Activated CD4-positive, alpha-beta T cell treated with anti-CD3 and anti-CD28 coated beads, Interleukin-2, amount 10 ng/mL, durations not matched to agents 24 days and 14 days (primary cell): ENCODE measurements at places on chromosomes 2 and 18.

- H3K4me3 ChIP-seq = no peak overlapping the region
- peaks cover 5% of the 10 kb centered on the region for H3K4me1 ChIP-seq
- H3K27me3 ChIP-seq = no peaks in the 10 kb centered on the region
- DNase-seq = peak; percentile 48
- no peaks in the 10 kb centered on the region for H3K36me3 ChIP-seq
Observed at GRCh38 chr2:180012523-180012922, 5.4 kb upstream of the CWC22 start.

DNA sequence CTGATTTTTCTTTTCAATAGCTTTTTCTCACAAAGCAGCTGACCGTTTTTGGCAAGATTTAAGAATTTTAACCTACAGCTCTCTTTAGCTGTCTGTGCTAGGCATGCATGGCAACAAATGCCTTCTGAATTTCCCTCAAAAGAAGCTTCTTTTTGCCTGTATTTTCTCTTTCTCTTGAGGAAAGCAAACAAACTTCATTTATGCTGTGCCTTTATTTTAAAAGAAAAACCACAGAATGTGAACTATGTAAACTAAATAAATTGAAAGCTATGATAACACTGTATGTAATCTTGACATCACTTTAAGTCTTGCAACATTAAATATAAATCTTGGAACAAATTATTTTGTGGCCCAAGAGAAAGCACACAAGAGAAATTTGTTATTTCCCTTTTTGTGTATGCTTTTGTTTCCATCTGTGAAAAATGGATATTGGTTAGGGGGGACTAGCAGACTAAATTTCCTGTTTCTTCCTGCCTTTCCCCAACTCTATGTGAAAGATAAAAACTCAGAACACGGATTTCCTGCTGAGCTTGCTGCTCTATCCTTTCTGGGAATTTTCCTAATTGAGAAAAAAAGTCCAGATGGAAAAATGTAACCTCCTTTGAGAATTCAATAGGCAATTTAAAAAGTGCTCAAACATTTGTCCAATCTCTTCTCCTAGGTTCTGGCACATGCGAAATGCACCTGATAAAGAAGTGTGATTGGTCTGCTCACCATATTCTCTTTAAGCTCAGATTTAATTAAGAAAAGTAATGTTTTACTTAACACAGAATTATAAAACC lies 20.9 kb upstream of the TFPI start:
- H3K4me1 ChIP-seq = no peaks in the 10 kb centered on the region
- DNase-seq = no peak
- no peaks in the 10 kb centered on the region for H3K36me3 ChIP-seq
- H3K27me3 ChIP-seq = peaks cover 4% of the 10 kb centered on the region
- H3K4me3 ChIP-seq = no peak overlapping the region
- no peak overlapping the region for H3K27ac ChIP-seq

GRCh38 chr18:54052732-54053429 lies 171.6 kb downstream of the MBD2 start:
- H3K36me3 ChIP-seq = no peaks in the 10 kb centered on the region
- no peak for DNase-seq
- no peak overlapping the region for H3K4me3 ChIP-seq
- peaks cover 2% of the 10 kb centered on the region for H3K4me1 ChIP-seq
- H3K27me3 ChIP-seq = peaks cover 2% of the 10 kb centered on the region
- no peak overlapping the region for H3K27ac ChIP-seq

GRCh38 chr2:204449977-204450376 lies 95.3 kb upstream of the PARD3B start:
- no peaks in the 10 kb centered on the region for H3K36me3 ChIP-seq
- DNase-seq = no peak
- no peaks in the 10 kb centered on the region for H3K4me1 ChIP-seq
- no peaks in the 10 kb centered on the region for H3K27me3 ChIP-seq
- H3K4me3 ChIP-seq = no peak overlapping the region
- no peak overlapping the region for H3K27ac ChIP-seq

DNA sequence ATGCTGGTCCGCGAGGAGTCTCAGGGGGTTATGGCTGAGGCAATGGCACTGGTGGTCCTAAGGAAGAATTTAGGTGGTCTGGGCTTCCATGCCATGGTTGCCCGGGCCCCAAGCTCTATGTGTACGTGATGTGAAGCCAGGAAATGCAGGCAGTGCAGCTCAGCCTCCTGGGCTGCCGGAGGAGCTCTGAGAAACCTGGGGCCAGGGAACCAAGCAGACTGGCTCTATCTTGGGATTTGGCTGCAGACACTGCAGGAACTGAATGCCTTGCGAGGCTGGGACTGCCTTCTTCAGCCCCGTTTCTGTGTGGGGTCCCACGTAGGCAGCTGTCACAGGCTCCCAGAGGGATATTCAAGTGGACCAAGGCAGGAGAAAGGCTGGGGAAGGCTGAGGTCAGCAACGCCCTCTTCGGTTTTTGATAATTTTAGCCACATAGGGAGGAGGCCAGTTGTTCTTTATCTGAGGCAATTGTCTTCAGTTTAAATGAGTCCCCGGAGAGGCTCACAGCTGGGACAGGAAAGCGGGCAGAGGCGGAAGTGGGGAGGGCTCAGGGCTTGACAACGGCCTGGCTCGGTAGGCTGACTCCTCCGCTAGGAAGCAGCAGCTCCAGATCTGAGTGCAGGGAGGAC lies 77.7 kb downstream of the RHOB start:
- no peak overlapping the region for H3K27ac ChIP-seq
- no peaks in the 10 kb centered on the region for H3K36me3 ChIP-seq
- no peaks in the 10 kb centered on the region for H3K4me1 ChIP-seq
- DNase-seq = no peak
- no peak overlapping the region for H3K4me3 ChIP-seq
- H3K27me3 ChIP-seq = peaks cover 4% of the 10 kb centered on the region

- no peaks in the 10 kb centered on the region for H3K4me1 ChIP-seq
- DNase-seq = no peak
- no peaks in the 10 kb centered on the region for H3K36me3 ChIP-seq
- no peak overlapping the region for H3K27ac ChIP-seq
Observed at GRCh38 chr2:37916512-37917082, 8.5 kb upstream of the RMDN2 start.
